ENCODE measurements at places on chromosomes 4 and X. TPM values are rescaled to one million over a fixed set of nuclear protein-coding genes. Genes with fewer than 3 reads are reported as not detected.

DNA sequence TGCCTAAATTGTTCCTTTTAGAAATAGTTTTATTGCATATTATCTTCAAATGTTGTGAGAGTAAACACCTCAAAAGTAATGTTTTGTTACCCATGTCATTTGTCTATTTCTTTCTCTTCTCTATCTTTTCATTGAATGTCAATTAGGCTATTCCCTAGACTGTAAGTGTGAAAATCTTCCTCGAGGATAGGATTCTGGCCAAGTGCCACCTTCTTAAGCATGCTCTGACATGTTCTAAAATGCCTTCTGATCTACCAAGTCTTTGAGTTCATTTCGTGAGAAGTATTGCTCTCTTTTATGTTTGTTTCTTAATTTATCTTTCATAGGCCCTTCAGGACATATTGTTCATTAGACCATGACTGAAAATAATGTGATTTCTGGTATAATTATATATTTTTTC lies 44.1 kb upstream of the TLL1 start:
- DNase-seq: peak; percentile 15

- DNase-seq: no peak
Observed at GRCh38 chr4:83569987-83570386, 34.1 kb downstream of the GPAT3 start.

GRCh38 chr4:10587296-10587695 lies 97.3 kb downstream of the CLNK start:
- no peak for DNase-seq

- peak; percentile 53 for DNase-seq
Observed at GRCh38 chr4:174318829-174319764, 35.4 kb downstream of the CEP44 start.

GRCh38 chr4:22070256-22070655 lies 121.7 kb upstream of the KCNIP4 start:
- no peak for DNase-seq

- no peak for DNase-seq
Observed at GRCh38 chr4:138192113-138192512, 50.0 kb downstream of the SLC7A11 start.

DNA sequence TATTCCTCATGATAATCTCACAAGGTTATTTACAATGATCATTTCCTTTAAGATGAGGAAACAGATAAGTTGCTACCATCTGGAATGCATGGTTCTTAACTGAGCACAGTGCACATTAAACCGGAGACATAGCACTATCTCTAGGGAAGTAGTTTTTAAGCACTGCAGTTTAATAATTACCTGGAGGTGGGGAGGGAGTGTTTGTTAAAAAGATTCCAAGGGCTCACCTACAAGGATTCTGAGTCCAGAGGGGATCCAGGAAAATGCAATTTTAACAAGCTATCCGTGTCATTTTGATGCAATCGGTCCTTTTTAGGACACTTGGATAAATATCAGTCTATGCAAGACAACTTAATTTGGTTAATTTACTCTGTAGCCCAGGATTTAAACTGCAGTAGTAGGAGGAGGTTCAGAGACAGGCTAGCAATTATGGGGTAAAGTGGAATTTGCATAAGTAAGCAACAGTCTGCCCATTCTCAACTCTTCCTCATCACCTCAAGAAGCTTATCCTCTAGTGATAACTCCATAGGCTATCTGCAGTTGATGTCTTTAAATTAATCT lies 2.8 kb upstream of the PDLIM5 start:
- no peak for DNase-seq

The PABPC5 gene
- total RNA-seq: 10.7 TPM

GRCh38 chrX:49995795-49996455 lies 73.5 kb downstream of the CLCN5 start:
- DNase-seq: no peak

DNA sequence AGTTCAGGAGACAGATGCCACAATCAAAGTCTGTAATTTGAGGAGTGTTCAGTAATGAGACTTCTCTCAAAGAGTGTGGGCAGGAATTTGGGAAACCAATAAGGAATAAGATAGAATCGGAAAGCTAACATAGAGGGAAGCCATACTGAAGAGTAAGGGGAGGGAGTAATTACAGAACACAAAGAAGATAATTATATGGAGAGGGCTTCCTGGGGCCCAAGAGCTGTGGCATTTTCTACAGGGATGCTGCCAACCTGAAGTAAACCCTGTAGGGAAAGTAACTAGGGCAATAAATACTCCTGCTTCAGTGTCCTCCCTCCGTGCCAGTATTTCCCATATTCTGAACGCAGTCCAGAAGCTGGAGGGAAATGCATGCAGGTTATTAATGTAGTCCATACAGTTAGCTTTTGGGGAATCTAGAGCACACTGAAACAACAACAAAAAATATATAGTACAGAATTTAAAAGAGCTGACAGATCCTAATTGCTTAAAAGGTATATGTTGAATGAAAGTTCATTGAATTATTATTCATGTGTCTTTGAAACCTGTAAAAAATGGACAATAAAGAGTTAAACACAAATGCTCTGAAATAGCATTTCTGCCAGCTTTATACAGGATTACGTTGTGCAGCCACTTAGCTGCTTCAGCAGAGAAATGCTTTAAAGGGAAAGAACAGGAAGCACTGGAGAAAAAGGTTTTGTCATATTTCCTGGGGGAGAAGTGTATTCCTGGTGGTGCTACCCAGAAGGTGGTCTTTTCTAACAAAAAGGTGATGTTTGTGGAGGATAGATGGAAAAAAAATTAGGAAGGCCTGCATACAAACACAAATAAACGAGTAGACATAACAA lies 48.0 kb downstream of the CXXC4 start:
- peak; percentile 44 for DNase-seq

DNA sequence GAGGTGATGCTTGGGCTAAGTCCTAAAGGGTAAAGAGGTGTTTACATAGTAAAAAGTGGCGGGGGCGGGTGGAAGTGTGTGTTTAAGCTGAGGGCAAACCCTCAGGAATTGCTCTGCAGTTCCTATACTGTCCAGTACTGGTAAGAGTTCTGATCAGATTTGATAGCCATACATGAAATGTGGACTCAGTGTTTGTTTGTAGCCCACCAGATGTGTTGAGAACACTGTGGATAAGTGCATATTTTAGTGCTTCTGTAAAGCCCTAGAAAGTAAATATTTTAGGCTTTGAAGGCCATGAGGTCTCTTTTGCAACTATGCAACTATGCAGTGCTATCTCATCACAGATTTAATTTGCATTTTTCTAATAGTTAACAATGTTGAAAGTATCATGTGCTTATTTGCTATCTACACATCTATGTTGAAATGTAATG lies 80.7 kb upstream of the EOLA2 start:
- no peak for DNase-seq

The TASL gene
- total RNA-seq: 0.41 TPM

The PAGE2 gene
- total RNA-seq: not detected

The LRRC66 gene
- 1.1 TPM for total RNA-seq

The PABPC4L gene
- total RNA-seq: 13.1 TPM

The RAB28 gene
- total RNA-seq: 18.4 TPM

DNA sequence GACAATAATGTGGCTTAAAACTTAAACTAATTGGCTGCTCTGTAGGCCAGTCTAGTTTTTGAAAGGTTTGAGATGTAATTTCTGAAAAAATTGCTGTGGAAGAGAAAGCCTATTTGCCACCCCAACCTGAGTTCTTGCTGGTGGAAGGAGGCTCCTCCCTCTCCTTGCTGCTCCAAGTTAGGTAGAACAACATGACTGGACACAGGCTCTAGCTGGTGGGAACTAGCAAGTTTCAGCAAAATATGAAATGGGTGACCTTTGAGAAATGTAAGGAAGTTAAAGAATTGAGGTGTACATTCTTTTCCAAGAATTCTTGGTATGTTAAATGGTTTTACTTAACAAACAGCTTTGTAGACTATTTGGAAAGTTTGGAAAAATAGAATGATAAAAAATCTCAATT lies 8.0 kb downstream of the RPL34 start:
- no peak for DNase-seq

DNA sequence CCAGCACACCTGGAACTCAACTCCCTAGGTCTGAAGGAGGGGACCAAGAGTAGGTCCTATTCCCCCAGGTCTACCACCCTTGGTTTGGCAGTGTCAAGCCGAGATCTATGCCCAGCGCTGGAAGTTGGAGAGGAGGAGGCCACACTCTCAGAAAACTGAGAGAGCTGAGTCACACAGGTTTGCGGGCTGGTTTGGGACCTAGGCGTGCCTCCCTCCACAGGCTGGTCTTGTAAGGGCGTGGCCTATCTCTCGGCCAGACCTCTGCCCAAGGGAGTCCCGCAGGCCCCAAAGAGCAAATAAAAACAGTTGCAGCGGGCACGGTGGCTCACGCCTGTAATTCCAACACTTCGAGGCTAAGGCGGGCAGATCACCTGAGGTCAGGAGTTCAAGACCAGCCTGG lies 52.9 kb upstream of the INTU start:
- DNase-seq: no peak
